NCI-H1417 treated with DMSO at 0.1 percent for 48 hours (cell line): ENCODE measurements at places on chromosomes 3 and 15.

DNA sequence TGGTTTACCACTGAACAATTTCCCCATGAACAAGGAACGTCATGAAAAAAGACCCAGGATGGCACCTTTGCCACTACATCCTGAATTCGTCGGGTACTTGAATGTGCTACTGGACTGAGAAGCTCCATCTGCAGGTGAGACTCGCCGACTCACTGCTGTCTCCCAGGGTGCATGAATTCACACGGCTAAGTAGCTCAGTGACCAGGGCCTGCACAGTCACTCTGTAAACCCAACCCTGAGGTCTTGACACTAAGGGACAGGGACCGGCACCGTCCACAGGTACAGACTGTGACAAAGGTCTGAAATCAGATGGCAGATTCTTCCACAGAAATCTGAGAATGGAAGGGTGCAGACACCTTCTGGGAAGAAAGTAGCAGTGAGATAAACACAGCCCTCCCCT is 187.4 kb downstream of the ADAMTS17 start:
- DNase-seq: no peak

GRCh38 chr15:87707566-87708130 is 548.9 kb downstream of the NTRK3 start:
- no peak for DNase-seq

DNA sequence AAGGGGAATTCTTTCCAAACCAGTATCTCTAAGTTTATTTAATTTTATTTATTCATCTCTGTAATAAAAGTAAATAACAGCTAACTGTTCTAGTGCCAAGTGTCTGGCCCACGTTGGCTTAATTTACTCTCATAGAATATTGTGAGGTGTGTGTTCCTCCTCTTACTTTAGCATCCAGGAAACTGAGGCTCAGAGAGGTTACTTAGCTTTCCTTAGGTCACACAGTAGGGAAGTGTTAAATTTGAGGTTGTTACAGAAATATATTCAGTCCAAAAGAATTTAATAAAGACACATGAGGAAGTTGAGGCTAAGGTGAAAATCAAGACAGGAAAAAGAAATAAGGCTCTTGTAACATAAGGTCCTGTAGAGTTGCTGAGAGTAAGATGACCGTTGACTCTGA is 84.4 kb upstream of the MRPS22 start:
- DNase-seq: no peak

DNA sequence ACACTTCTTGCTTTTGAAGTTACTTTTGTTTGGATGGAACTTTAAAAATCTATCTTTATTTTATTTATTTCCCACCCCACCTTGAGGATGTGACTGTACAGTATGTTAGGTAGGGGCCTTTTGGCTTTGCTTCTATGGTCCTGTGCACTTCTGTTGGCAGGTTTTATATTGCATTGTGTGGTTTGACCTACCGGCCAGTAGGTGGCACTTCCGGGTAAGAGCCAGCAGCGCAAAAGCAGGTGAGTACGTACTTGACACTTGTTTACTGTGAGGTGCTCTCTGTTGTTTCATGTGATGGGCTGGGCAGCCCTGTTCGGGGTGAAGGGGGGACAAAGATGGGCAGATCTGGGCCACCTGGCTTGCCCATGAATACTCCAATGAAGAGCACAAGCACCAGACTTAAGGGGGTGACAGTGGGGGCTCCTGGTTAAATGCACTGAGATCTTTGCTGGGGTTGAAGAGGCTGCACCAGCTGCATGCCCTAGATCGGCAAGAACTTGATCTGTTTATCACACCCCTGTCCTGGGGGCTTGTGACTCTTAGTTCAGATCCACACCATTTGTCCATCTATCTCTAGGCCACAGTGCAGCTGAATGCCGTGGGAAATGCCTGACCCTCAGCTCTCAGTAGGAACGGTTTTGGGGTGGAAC is 131.6 kb downstream of the NLGN1 start:
- no peak for DNase-seq

- no peak for DNase-seq
These were observed 43.9 kb downstream of the GOLIM4 start for GRCh38 chr3:168051531-168052471.

DNA sequence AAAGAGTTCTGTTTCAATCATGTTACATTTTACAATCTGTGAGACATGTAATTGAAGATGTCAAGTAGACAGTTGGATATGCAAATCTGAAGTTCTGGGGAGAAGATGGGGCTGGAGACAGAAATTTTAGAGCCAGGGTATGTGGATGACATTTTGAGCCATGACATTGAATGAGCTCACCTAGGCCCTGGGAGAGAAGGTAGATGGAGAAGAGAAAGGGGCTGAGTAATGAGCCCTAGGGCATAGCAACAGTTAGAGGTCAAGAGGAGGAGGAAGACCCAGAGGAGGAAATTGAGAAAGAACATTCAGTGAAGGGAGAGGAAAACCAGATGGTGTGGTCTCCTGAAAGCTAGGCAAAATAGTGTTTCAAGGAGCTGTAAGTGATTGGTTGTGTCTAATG is 15.3 kb downstream of the TMEM266 start:
- no peak for DNase-seq

DNA sequence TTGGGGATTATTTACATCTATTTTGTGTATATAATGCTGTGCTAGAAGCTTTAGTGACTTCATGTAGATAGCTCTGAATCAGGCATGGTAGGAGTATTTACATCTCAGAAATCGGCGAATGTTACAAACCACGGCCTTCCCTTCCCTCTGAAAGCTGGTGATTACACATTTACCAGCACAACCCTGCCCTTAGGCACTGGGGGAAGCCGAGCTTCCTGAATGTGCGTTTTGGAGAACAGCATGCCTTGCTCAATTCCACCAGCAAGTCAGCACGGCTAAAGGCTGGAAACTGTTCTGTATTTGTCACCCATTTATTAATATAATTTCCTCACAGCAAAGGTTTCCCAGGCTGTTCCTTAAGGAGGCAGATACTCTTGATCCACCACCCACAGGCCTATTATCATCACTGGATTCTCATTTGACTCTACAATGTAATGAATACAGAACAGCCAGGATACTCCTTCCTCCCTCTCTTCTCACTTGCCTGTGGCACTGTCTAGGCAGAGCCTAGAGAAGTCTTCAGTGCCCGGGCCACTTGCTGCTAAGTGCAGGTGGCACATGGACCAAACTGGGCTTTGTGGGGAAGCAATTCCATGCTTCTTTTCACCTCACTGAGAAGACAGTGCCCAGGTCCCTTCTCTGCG is 55.2 kb upstream of the CACNA2D3 start:
- no peak for DNase-seq

DNA sequence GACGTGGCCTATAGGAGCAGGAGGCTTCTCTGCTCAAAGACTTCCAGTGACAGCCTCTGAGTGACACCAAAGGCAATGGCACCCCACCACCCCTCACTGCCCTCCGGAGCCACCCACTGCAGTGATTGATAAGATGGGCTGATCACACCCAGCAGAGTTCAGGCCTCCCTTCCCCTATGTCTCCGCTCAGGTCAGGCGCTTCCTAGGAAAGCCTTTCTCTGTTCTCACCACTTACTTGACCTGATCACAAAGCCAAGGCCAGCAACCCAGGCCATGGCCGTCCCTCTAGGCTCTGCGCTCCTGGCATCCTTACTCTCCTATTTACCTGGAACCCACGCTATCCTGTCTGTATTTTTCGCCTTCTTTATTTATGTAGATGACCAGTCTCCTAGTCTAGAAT is 282.3 kb downstream of the OCA2 start:
- DNase-seq: no peak

DNA sequence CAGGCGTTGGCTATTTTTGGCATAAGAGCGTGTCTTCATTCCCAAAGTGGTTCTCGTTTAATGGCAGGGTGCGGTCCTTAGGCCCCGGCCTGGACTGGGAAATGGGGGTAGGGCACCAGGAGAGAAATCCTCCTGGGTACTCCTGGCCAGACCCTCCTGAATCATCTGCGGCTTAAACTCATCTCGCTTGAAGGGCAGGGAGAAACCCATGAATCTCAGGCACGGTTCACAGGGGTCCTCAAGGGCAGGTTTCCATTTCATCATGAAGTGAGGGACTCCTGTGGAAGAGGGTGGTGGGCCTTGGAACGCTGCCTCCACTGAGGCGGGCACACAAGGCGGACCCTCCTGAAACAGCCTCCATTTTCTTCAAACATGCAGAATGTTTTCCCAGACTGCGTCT is 48.4 kb downstream of the KLF13 start:
- DNase-seq: no peak

DNA sequence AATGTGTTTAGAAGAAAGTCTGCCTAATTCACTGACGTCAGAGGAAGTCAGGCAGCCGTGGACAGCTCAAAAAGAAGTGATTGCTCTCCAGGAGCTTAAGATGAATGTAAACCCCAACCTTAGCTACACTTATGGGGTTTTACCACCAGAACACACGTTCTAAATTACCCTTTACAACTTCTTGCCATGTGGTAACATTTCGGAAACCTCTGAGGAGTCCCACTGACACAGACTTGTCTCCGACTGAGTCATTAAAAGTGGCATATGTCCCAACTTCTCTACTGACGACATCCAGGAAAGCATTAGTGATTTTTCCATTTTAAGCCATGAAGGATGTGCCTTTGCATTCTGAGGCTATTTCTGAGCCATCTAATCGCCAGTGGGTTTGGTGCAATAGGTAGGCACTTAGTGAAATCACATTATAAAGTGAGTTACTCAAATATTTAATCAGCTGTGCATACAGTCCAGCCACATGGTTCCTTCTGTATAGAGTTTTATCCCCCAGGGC is 32.4 kb downstream of the C2CD4A start:
- DNase-seq: no peak

DNA sequence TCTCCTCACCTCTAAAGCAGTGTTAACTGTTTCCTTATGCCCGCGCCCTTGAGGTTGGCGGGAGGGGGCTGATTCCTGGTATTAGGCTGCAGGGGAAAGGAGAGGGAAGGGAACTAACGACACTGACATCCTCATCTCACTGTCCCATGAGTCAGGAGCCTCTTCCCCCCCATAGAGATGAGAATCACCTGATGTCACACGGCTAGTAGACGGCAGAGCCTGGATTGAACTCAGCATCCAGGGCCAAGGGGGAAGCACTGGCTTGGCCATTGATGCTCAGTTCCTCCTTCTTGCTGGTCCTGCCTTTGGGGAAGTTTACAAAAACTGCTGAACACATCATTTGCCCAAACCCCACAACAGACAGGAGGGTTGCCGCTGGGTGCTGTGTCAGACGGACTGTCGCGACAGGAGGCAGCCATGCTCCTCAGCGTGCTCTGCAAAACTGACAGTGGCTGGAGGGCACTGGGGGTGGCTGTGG is 38.5 kb downstream of the IDH2 start:
- DNase-seq: no peak

- no peak for DNase-seq
These were observed 30.3 kb downstream of the CPN2 start for GRCh38 chr3:194320744-194321243.

DNA sequence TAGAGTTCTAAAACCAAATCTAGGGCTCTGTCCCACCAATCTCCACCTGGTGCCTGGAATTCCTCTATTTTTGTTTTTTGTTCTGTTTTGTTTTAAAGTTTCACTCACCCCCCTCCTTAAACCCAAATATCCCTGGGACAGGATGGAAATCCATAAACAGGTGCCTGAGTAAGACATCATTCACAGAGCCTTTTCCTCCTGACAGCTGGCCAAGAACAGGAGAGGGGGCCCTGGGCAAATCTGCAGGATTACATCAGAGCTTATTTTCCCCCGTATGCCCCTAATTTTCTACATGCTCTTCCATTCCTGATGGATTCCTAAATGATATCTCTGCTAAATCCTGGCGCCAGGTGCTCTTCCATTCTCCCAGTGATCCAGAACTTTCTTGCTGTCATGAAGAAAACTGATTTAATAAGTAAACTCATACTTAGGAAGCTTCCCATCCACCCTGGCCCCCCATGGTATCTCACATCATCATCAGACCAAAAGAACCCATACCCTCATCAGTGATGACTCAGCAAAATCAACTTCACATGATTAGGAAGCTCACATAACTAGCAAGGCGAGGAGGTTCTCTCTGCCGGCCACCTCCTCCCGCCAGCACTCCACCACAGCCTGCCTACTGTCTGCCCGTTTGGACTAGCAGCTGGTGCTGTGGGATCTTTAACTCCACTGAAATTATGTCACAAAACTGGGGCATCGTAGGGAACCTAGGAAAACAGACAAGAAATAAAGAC is 61.0 kb downstream of the LIPC start:
- no peak for DNase-seq

- DNase-seq: no peak
These were observed 190.6 kb downstream of the OSBPL10 start for GRCh38 chr3:31790193-31791089.

- DNase-seq: no peak
These were observed 25.2 kb downstream of the WNT5A start for GRCh38 chr3:55461896-55462295.

GRCh38 chr3:191303596-191303995 is 25.6 kb upstream of the CCDC50 start:
- no peak for DNase-seq

DNA sequence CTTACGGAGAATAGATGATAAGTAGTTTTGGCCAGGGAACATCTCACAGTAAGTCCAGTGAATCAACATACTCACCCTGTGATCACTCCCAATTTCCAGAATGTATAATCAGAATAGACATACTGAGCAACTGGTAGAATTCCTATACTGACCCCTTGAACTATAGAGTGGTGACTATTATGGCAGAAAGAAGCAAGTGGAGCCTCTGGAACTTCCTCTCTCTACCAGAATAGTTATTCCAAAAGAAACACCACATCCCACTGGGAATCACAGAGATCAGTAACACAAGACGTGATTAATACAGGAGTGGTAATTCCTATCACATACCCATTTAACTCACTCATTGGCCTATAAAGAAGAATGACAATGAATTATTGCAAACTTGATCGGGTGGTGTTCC is 50.1 kb upstream of the TRIM42 start:
- no peak for DNase-seq

GRCh38 chr3:51391566-51392354 is 675 bp downstream of the RBM15B start:
- DNase-seq: no peak

DNA sequence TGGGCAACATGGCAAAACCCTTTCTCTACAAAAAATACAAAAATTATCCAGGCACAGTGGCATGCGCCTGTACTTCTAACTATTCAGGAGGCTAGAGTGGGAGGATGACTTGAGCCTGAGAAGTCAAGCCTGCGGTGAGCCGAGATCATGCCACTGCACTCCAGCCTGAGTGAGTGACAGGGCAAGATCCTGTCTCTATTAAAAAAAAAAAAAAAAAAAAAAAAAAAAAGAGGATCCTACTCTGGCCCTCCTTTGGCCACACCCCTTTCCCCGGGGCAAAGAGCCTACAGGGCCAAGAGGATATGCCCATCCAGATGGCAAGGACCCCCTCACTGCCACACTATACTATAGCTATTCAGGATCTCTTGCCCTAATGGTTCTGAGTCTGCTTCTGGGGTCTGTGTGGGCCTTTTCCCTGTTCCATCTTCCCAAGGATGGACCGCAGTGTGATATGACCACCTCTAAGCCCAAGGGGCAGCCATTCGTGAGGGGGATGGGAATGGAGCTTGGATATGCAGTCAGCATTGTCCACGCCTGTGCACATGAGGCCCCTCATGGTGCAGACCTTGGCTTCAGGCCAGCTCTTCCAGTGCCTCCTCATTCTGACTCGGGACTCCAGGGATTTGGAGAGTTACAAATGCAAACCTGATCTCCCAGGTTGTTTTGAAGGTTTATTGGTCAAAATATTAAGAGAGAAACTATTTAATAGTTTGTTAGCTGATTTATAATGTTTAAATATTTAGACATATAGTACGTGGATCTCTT is 7.3 kb downstream of the TYRO3 start:
- no peak for DNase-seq
